ENCODE measurements at places on chromosomes 13 and 19.

- no peak for DNase-seq
Measured at GRCh38 chr19:44592451-44592890, 20.9 kb upstream of the IGSF23 start.

- peak; percentile 78 for DNase-seq
Measured at GRCh38 chr19:46728693-46729339, 11.9 kb upstream of the PRKD2 start.

DNA sequence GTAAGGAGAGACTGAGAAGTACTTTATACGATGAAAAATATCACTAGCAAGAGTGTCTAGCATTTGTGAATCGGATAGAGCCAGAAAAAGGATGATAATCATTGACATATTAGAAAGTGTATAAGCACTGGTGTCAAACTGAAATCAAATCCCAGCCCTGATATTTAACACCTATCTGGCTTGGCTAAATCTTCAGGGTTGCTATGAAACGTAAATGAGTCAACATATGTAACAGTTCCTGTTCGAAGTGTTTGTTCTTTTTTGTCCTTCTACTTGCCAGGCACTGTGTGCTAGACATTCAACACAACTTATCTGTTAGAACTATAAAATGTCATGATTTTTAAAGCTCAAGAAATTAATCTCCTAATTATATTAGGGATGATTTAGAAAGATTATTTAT lies 40.8 kb downstream of the SERPINE3 start:
- DNase-seq, result no peak

- DNase-seq, result no peak
Measured at GRCh38 chr13:113307491-113307890, 10.5 kb downstream of the LAMP1 start.

Data from right forelimb (tissue), 1 donor.